Activated CD8-positive, alpha-beta memory T cell treated with anti-CD3 and anti-CD28 coated beads for 4 hours (primary cell): ENCODE measurements at places on chromosomes 7 and 10.

- no peak for DNase-seq
Measured at GRCh38 chr10:133209117-133209516, 20.9 kb upstream of the UTF1 start.

DNA sequence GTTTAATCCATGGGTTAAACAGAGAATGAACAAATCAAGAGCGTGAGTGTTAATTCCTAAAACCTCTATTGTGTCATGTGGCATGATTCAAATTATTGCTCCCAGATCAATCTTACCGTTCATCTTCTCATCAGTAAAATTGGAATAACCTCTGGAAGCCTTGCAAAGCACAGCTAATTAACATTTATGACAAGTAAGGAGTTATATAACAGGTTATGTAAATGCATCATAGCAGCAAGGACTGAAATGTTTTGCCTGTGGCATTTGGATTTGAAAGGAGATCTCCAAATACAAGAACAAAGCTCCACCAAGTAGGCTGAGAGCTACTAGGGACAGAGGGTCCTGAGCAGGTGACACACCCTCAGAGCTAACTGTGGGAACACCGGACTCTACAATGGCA lies 502.9 kb upstream of the CELF2 start:
- no peak for DNase-seq

- no peak for DNase-seq
Measured at GRCh38 chr10:367636-368035, 232.4 kb downstream of the ZMYND11 start.

DNA sequence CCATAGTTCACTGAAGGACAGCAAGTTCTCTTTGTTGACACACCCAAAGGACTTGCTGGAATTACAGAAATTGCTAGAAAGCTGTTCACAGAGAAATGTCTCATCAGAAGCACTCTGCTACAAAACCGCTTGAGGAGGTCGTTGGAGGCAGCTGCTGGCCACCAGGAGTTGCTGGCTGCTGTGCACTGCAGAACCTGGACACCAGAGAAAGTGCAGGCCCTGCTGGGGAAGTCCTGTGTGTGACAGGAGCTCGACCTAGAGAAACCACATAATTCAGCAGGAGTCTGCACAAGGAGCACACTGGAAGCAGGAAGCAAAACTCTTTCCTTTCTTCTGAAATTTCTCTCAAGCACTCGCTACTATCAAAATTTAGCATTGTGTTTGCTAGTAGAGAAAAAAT lies 461.5 kb upstream of the GHITM start:
- no peak for DNase-seq

GRCh38 chr7:24669971-24670591 lies 87.2 kb downstream of the GSDME start:
- DNase-seq: no peak

DNA sequence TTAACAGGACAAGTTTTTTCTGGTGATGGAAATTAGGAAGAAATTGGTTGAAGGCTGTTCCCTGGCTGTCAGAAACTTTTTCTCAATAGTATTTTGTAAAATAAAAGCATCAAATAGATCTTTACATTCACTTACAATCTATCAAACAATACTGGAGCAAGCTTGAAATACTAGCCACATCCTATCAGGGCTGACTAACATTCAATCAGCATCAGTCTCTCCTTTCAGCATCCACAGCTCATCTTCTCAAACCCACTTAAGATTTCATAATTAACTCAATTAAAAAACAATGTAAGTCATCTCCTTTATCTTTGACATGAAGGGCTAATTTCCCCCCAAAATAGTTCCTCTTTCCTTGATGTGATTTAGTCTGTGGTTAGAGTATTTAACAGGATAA lies 80.2 kb downstream of the DIP2C start:
- DNase-seq: no peak

GRCh38 chr10:23540401-23541030 lies 101.6 kb downstream of the OTUD1 start:
- DNase-seq: no peak

- DNase-seq: no peak
Measured at GRCh38 chr10:103855424-103855823, at the start of gene SH3PXD2A. Gene SH3PXD2A (minus strand): TSS chr10:103855576. CDS start chr10:103855266, 310 bp downstream.

DNA sequence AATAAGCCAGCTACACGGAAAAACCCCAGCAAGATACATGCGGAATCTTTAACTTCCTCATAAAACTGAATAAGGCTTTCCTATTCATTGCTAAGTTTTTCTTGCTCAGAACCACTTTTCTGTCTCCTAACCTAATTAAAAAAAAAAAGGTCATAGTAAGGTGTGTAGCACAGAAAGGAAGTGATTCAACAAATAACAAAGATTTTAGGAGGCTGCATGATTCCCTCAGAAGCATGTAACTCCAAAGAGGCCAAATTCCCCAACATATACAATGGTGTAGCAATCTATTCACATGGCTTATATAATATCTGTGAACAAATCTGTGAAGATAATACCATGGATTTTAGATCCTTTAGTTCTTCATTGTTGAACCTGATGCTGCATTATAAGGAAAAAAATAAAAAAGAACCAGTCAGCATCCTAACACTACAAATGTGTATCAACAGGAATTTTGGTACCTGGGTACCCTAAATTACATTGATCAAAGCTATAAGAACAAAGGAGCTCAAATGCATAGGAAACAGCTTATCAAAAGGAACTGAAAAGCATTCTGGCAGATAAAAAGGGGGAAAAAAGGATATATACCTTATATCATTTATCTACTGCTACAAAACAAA lies 63.8 kb downstream of the IMMP2L start:
- DNase-seq: no peak

GRCh38 chr7:69723663-69724062 lies 125.4 kb downstream of the AUTS2 start:
- no peak for DNase-seq

DNA sequence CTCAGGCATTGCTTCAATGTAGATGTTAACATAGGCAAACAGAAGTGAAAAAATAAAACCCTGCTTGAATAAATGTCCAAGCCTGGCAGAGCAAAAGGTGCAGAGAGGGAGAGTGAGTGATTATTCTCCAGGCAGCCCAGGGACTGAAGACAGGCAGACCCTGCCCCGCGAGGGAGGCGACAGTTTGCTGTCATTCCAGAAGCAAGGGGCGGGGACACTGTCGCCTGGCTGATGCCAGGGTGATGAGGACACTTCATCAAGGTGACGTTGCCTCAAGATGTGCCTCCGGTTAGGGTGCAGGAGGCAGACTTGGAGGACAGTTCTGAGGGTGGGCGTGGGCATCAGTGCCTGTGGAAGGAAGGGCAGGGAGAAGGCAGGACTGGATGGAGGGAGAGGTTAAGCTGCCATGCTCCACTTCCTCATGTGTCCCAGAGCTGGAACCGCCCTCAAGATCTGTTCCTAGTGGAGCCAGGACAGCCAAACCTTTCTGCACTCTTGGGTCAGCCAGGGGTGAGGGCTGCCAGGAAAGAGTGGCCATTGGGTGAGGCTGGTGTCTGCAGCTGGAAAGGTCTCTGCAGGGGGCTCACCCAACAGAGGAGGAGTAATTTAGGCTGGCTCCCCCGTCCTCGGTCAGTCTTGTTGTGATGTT lies 560.5 kb upstream of the MKI67 start:
- DNase-seq: no peak

DNA sequence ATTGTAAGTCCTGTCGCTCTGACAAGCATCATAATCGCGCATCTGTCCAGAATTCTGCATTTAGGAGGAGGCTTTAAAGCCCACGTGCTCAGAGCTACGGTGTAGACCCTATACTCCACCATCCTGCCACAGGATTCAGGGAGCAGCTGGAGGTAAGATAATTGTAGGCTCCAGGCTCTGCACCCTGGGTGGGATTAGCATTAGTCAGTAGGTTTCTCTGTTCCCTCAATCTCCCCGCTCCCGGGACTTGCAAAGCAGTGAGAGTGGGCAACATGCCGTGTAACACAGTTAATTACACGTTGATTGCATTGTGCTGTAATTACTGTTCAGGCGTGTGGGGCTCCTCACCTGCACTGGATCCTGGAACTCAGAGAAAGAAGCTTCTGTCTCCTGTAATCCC lies 89.3 kb upstream of the CUX1 start:
- no peak for DNase-seq

- no peak for DNase-seq
Measured at GRCh38 chr10:71264345-71265200, 52.2 kb downstream of the UNC5B start.

DNA sequence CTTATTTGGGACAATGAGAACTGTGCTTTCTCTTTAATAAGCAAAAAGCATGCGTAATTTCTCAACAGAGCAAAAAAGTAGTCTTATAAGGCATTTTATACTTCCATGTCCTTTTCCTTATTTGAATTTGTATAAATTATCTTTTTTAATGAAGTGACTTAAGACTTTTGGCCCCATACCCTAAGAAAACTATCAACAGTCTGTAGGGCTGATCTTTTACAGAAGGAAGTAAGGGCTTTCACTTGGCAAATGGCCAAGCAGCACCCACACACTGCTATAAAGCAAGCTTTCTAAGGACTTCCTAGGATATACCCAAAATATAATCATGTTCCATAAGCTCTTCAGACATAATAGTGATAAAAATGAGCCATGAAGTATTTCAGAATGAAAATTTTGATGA lies 3.4 kb downstream of the CRPPA start:
- DNase-seq: no peak

GRCh38 chr10:62050893-62051433 lies 149.5 kb downstream of the ARID5B start:
- DNase-seq: peak; percentile 40
